ENCODE measurements at places on chromosomes 6 and 20.

- DNase-seq: no peak
Observed at GRCh38 chr6:150263765-150264404, 104.9 kb upstream of the IYD start.

DNA sequence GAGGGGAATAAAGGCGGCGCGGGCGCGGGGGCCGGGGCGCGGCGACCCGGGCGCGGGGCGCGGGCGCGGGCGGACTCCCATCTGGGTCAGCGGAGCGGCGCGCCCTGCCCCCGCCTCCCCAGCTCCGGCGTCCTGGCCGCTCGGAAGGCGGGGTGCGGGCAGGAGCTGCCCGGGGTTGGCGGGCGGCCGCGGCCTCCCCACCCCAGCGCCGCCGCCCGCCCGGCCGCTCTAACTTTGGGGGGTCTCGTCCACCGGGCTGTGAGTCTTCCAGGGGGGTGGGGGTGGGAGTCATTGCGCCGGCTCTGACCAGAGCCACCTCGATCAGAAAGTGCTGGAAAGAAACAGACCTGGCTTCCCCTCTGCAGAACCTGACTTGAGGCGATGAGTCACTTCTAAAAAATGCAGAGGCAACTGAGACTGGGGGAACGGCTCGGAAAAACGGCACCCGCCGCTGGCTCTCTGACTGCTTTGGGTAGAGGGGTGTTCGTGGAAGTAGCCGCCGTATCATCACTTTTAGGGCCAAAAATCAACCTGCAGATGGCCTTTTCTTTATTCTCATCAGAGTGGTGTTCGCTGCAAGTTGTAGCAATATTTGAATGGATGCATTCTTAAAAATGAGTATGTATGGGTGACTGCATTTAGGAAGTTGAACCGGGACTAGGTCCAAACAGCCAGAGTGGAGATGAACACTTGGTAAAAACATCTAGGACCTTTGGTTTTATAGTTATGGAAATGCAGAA lies 667 bp downstream of the CAP2 start:
- peak; percentile 41 for DNase-seq

- DNase-seq: no peak
Observed at GRCh38 chr6:167984876-167985604, 12.4 kb upstream of the KIF25 start.

DNA sequence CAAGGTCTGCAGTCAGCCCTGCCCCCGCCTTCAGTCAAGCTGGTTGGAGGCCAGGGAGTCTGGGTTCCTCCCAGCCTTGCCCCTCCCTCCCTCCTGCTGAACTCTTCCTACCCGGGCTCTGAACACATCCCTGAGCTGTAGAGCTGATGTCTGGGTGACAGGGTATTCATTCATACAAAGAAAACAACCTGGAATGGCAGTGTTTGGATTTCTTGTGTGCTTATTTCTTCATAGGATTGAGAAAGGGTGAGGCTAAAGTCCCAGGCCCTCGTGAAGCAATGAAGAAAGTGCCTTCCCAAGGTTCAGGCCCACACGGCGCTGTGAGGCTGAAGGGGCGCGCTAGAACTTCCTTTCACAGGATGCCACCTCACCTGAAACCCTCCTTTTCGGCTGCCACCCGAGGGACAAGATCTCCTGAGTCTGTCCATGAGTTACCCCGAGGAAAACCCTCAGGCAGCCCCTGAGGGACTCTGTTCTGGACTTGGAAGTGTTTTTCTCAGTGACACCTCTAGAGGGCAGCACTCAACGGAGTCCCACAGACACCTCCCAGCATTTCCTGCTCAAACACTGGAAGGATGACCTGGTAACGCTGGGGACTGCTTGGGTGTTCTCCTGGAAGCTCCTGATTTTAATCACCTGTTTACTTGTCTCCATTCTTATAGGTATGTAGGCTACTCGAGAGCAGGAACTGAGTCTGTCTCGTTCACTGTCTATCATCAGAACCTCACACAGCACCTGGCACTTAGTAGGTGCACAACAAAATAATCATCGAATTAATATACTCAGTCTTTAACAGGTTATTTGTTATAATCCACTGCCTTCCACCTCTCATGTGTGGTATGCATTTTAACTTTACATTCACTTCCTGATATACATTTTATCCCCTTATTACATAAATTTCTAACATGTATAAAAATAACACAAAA lies 11.8 kb upstream of the GSTA1 start:
- DNase-seq: peak; percentile 55

GRCh38 chr6:49647476-49647875 lies 10.8 kb upstream of the RHAG start:
- DNase-seq: no peak

GRCh38 chr6:30272032-30272431 lies 54.7 kb upstream of the TRIM39 start:
- no peak for DNase-seq

- DNase-seq: no peak
Observed at GRCh38 chr20:49513009-49513408, 30.5 kb upstream of the KCNB1 start.

GRCh38 chr20:20513720-20514119 lies 145.8 kb downstream of the INSM1 start:
- DNase-seq: no peak

GRCh38 chr6:12481850-12482249 lies 191.7 kb downstream of the EDN1 start:
- no peak for DNase-seq

- DNase-seq: no peak
Observed at GRCh38 chr6:133894795-133895358, 6.0 kb downstream of the TCF21 start.

GRCh38 chr6:5762561-5762968 lies 244.2 kb downstream of the NRN1 start:
- DNase-seq: no peak

GRCh38 chr20:412081-412480 lies 4.0 kb downstream of the RBCK1 start:
- no peak for DNase-seq

DNA sequence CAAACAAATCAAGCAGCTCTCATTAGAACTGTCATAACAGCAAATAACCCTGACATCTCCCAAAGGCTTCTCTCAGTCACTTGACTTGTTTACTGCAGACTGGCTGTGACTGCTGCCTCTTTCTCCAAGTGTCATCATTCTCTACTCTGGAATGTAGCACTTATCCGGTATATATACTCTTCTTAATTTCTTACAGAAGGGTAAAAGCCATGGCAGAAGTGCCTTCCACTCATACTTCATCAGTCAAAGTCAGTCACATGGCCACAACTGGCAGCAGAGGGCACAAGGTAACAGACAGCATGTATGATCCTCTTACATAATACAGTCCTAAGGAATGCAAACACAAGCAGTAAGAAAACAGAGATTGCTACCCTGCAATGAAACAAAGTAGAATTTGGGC lies 9.3 kb downstream of the NAPB start:
- no peak for DNase-seq

DNA sequence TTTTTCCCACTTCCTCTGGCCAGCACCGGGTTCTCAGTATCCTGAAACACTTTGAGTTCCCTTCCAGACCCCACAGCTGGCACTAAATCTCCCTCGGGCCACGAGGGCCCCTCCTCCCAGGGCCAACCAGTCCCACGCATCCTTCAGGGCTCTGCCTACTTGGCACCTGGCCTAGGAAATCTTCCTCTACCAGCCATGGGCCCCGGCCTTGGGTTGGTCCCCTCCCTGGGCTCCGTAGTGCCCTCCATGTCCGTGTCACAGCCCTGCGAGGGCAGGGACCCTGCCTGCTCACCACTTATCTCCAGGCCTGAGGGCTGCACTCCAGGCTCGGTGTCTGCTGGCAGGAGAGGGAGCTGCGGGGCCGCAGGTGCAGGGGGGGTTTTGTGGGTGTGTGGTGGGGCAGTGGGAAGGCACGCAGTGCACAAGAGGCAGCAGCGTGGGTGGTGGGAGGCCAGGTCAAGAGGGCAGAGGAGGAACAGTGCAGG lies 48.8 kb upstream of the CDH22 start:
- DNase-seq: no peak

DNA sequence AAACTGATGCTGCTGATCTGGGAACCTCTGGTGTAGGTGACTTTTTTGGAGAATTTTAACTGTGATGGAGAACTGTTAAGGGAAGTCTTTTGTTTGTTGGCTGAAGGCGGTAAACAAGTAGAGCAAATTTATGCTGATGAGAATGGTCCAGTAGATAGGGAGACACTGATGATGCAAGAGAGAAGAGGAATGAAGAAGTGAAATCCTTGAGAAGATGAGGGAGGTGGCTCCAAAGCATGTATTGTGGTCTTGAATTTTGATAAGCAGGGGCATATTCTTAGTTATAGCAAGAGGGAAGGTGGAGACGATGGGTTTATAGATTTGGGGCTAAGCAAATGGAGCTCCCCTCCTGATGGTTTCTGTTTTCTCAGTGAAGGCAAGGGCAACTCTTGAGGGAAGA lies 22.0 kb downstream of the MAPK14 start:
- DNase-seq: no peak

- DNase-seq: peak; percentile 23
Observed at GRCh38 chr6:7841781-7842468, 68.7 kb downstream of the TXNDC5 start.

DNA sequence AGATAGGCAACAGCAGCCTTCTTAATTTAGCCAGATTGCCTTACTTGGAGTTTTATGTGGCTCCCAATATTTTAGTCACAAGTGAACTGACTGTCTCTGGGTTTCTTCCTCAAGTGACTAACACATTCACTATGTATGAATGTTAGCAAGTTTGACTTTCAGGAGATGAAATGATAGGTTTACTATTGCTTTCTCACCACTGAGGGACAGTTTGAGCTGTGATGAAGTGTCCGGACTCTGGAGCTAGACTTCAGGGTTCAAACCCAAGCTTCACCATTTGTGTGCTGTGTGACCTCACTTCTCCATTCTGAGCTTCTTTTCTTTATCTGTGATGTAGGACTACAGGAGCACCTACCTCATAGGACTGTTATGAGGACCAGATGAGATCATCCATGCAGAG lies 8.2 kb downstream of the DHX35 start:
- no peak for DNase-seq

GRCh38 chr20:8909596-8909995 lies 159.3 kb upstream of the PLCB4 start:
- no peak for DNase-seq

- DNase-seq: no peak
Observed at GRCh38 chr6:27327023-27327738, 15.1 kb upstream of the POM121L2 start.

DNA sequence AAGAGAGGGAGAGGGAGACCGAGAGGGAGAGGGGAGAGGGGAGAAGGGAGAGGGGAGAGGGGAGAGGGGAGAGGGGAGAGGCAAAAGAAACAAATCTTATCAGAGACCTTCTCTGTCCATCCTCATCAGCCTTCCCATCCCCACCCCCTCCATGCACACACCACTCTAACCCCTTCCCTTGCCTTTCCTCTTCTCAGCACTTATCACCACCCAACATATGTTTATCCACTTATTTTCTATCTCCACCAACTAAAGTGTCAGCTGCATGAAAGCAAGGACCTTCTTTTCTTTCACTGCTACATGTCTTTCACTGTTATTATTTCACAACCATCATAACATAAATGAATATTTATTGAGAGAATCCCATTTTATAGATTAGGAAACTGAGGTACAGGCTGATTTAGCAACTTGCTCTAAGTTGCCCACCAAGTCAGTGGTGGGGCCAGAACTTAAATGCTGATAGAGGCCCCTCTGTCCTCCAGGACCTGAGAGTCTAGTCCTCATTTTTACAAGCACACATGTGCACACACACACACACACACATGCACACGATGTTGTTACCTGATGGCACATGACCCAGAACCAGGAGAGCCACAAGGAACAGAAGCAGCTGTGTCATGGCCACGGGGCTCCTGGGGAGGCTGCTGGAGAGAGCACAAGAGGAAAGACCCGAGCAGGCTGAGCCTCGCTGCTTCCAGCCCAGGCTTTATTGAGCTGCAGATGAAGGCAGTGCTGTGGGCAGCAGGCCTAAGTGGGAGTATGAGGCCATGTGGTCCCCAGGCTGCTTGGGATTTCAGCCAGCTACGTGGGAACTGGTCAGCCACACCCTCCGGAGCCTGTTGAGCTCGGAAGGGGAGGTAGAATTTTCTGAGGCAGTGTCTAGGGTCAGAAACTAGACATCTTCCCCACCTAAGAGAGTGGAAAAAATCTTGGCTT lies 2.3 kb downstream of the DEFB124 start:
- no peak for DNase-seq

DNA sequence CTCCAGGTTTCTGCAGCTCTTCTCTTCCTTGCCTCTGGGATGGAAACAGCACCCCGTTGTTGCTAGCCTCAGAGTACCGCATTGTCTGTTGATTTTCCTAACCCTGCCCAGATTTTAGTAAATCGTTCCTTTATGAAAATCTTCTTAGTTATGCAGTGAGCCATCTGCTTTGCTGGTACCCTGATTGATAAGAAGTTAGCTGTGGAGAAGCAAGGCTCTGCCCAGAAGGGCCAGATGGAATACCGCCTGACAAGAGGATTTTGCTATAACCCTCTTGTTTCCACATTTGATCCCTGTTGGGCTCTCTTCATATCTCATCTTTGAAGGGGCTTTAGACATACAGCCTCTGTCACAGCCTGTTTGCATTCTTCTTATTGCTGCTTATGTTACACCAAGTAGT lies 229.0 kb downstream of the CDKAL1 start:
- no peak for DNase-seq

DNA sequence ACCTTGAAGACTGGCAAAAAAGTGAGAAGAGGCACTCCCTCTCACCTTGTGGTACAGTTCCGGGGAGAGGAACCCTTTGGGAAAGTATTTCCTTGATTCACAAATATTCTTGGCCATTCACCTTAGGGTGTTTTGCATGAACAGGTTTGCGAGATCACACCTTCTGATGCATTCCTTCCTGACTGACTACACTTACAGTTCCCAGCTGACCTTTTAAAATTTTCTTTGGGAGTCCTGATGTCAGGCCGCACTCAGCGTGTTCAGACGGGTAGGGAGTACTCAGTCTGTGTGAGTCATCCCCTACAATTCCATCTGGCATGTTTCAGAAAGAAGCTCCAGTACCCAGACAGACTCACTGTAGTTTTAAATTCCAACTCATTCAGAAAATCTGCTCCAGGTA lies 1.7 kb downstream of the ADGRF4 start:
- DNase-seq: no peak
